OCI-M1 (cell line): ENCODE measurements at places on chromosomes 16 and 17.

- no peak for DNase-seq
Observed at GRCh38 chr17:8822401-8823035, 23.4 kb upstream of the MFSD6L start.

- DNase-seq, result peak; percentile 59
Observed at GRCh38 chr17:40112718-40113109, 9.1 kb upstream of the MSL1 start.

GRCh38 chr17:78979780-78980623, at the start of gene LGALS3BP:
Gene LGALS3BP (minus strand): TSS chr17:78979923. CDS start chr17:78977191, 2,732 bp downstream.
- DNase-seq, result peak; percentile 94

GRCh38 chr16:2155977-2156848, 631 bp downstream of the TRAF7 start:
- peak; percentile 51 for DNase-seq

- no peak for DNase-seq
Observed at GRCh38 chr17:82232322-82232820, 3.5 kb downstream of the SLC16A3 start.

DNA sequence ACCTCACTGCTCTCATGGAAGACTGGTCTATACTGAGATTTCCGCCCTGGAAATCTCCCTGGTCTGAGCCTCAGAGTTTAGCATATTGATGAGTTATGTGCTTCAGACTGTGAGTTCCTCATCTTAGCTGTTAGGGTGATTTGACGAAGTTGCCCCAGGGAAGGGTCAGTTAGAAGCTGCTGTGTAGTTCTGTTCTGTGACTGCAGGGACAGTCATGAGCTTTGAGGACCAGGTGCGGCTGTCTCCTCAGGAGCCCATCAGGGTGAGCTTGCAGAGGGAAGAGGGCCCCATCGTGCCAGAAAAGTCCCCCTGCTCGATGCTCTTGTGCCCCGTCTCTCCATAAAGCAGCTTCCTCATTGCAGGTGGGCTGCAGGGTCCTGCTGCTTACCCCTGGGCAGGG, 28.3 kb upstream of the IL17C start:
- DNase-seq, result no peak

DNA sequence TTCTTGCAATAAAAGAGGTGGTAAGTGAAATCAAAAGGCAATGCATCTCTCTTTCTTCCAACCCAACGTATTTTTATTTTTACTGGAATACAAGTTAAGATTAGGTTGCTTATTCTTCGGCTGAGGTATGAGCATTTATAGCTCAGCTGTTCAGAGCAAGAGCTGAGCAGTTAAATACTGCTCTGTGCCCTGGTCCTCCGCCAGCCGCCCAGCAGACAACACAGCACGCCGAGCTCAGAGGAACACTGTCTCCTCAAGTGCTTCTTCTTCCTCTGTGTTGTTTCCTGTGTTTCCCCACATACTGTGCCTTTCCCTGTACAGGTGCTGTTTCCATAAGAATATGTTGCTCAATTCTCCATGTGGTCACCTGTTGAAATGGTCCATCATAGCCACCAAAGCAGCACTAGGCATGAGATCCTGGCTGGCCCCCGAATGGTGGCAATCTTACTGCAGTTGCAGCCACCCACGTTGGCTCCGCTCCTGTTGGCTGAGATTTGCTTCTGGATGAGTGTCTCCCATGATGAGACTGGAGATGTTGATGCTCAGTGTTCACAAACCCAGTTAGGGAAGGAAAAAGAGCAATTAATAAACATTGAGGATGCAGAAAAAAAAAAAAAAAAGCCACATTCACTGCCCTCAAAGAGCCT, 515.3 kb downstream of the GRIN2A start:
- DNase-seq, result no peak

- DNase-seq, result peak; percentile 66
Observed at GRCh38 chr16:67942200-67942509, 1.8 kb downstream of the LCAT start.

DNA sequence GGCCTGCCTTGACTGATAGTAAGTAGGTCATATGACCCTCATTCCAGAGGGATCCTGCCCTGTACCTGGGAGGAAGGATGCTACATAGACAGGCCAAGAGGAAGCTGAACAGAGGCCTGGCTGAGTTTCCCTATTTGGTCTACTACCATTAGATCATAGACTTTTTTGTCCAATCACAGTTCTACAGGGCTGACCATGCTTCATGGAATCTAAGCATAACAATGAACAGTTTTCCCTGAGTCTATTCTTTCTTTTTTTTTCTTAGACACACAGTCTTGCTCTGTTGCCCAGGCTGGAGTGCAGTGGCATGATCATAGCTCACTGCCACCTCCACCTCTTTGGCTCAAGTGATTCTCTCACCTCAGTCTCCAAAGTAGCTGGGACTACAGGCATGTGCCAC, 3.9 kb downstream of the GPR179 start:
- DNase-seq, result no peak

GRCh38 chr16:28548306-28548802, 5.4 kb upstream of the SGF29 start:
- no peak for DNase-seq

DNA sequence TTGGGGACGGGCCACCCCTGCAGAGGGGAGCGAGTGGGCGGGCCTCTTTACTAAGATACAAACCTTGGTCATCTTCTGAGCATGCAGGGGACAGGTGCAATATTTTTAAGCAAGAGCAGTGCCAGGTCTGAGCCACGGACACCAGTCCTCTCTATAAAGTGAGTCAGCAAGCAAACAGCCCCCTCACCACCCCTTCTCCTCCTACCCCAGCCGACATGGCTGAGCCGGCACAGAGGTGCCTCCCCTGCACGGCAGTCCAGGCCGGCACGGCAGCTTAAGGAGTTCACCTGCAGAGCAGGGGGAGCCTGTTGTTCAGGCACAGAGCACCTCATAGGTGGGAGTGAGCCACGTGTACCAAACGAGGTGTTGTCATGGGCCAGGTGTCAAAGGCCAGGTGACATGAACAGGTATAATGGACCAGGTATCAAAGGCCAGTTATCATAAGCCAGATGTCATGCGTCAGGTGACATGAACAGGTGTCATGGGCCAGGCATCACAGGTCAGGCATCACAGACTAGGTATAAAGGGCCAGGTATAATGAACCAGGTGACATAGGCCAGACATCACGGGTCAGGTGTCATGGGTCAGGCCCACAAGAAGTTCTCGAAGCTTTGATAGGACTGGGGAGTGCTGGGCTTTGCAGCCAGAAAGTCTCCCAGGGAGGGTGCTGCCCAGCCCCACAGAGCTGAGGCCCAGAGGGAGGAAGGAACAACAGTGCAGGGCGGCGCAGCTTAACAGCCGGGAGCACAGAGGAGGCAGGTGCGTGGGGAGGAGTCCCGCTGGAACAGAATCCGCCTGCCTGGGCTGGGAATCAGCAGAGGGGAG, 42.6 kb upstream of the ZNF469 start:
- no peak for DNase-seq

- DNase-seq, result no peak
Observed at GRCh38 chr17:6857336-6857735, 25.8 kb upstream of the TEKT1 start.

- DNase-seq, result peak; percentile 73
Observed at GRCh38 chr17:76623271-76624146, 20.0 kb downstream of the ST6GALNAC1 start.

- peak; percentile 52 for DNase-seq
Observed at GRCh38 chr16:15032547-15033308, 23.1 kb downstream of the NTAN1 start.

GRCh38 chr16:86584726-86585721, 6.7 kb downstream of the FOXL1 start:
- DNase-seq, result no peak
